ENCODE measurements at places on chromosomes 1 and 21.
A peak's percentile ranks its signal among the peaks of the same experiment; 100 is the strongest.

DNA sequence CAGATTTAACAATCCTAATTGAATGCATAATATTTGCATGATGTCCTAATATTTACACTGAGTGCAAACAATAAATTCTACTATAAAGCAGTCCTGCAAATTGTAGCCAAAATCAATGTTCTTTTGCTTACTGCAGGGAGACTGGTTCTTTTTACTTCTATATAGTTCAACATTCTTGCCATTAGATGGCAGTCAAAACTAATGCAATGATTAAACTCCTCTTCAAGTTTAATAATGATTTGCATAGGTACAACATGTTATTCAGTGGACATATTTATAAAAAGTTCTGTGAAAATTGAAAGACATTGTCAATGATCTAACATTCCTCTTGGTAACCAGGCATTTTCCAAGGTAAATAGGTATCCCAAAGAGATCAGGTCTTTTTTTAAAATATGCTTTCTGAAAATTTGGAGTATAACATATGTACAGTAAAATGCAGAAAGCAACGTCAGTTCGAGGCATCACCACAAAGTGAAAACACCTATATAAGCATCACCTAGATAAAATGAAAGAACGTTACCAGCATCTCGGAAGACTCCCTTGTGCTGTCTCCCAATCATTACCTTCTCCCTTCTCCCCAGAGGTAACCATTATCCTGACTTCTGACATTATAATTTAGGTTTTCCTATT is 9.8 kb upstream of the FNBP1L start:
- peak; percentile 77 for DNase-seq

- peak; percentile 82 for DNase-seq
These were observed 3.3 kb downstream of the DPH5 start for GRCh38 chr1:101022294-101022693.

DNA sequence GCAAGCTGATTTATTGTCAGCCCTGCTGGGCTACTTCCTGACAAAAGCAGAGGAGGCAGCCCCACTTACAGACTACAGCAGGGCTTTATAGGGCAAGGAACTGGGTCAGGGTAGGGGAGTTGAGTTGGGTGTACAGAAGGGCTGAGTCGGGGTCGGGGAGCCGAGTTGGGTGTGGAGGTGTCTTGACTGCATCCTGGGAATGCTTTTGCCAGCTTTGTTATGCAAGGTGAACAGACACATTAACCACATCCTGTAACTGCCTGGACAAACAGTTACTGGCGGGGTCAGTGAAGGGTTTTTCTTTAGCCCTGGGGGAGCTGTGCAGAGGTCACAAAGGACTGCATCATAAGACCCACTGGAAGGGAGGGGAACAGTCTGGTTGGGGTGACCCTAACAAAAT is 39.1 kb upstream of the GBP5 start:
- peak; percentile 51 for DNase-seq

- peak; percentile 80 for DNase-seq
These were observed at the start of gene SAMD11 for GRCh38 chr1:923131-923990. SAMD11 (plus strand) TSS chr1:923923; CDS start chr1:924432, 509 bp downstream.

DNA sequence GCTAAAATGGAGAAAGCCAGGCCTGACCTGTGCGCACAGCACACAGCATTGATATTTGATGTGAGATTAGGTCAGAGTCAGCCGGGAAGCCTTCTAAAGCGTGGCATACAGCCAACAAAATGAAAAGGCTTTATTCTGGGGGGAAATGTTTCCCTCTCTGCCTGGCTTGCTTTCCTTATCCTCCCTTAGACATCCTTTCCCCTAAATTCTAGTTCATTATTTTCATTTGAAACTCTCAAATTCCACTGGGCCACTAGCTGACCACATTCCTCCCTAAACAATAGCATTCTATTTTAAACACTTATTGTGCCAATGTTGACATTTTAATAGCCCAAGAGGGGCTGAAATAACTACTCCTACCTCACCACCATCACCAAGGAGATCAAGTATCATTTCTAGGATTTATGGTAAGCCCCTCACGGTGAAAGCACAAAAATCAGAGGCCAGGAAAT is 49.4 kb downstream of the LEPR start:
- DNase-seq, result peak; percentile 37

- DNase-seq, result no peak
These were observed 106.4 kb downstream of the IFI44 start for GRCh38 chr1:78755986-78756385.

- peak; percentile 38 for DNase-seq
These were observed 179.3 kb downstream of the ETS2 start for GRCh38 chr21:38984982-38985567.

GRCh38 chr1:63575340-63575826 is 17.8 kb upstream of the PGM1 start:
- peak; percentile 48 for DNase-seq

GRCh38 chr1:82632155-82632554 is 831.4 kb downstream of the ADGRL2 start:
- DNase-seq, result no peak

GRCh38 chr1:242318140-242318539 is 206.4 kb downstream of the PLD5 start:
- DNase-seq, result no peak

DNA sequence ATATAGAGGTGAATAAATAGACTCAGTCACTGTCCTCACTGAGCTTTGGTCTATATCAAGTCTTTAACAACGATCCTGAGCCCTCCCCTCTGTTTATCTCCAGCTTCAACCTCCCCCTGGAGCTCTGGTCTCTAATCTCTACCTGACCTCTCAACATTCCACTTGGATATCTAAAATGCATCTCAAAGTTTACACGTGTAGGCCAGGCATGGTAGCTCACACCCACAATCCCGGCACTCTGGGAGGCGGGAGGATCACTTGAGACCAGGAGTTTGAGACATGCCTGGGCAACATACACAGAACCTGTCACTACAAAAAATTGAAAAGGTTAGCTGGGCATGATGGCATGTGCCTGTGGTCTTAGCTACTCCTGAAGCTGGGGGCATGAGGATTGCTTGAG is 53.4 kb downstream of the GADD45A start:
- DNase-seq, result no peak

DNA sequence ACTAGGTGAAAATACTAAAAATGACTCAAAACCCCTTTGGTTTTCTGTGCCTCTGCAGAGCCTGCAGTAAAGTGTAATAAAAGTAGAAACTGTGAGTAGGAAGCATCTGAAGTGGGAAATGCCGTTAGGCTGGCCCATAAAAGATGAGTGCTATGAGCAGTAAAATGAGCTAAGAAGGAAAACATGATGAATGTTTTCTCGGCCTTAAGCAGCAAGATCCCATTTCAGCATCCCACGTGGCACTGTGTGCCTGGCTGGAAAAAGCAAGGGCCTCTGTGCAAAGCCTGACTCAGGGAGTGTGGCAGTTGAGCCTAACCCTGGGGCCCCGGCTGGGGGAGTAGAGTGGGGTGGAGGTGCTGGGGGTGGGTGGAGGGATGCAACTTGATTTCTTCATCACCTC is 109.5 kb downstream of the TBX15 start:
- no peak for DNase-seq

DNA sequence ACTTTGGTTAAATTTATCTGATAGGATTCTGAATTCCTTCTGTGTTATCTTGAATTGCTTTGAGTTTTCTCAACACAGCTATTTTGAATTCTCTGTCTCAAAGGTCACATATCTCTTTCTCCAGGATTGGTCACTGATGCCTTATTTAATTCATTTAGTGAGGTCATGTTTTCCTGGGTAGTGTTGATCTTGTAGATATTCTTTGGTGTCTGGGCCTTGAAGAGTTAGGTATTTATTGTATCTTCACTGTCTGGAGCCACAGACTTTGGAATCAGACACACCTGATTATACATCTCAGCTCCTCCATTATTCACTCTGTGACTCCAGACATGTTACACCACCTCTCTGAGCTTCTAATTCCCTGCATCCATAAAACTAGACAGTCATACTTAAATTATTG is 34.2 kb upstream of the ETS2 start:
- peak; percentile 22 for DNase-seq

- DNase-seq, result peak; percentile 32
These were observed 1.2 kb downstream of the ITPKB start for GRCh38 chr1:226737819-226738420.

- DNase-seq, result no peak
These were observed 60.9 kb downstream of the SIPA1L2 start for GRCh38 chr1:232568906-232569553.

DNA sequence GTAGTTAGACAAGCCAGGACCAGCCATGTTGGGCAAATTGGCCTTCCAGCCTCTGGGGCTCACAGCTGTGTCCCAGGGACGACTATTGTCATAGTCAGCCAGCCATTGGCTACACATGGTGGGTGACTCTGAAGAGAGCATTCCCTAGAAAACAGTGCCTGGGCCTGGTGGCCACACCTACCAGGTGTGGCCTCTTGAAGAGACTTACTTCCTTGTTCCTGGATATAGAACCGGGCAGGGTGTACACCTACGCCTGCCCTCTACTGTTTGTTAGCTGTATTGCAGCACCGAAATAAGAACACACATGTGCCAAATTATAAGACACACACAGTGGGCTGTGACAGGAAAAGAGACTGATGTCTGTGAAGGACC is 134.6 kb upstream of the ARHGEF16 start:
- DNase-seq, result peak; percentile 80

- DNase-seq, result peak; percentile 88
These were observed 66.7 kb upstream of the VAMP3 start for GRCh38 chr1:7704214-7705047.

Measured in choroid plexus epithelial cell (primary cell).